ENCODE measurements at places on chromosomes 1 and 21.

DNA sequence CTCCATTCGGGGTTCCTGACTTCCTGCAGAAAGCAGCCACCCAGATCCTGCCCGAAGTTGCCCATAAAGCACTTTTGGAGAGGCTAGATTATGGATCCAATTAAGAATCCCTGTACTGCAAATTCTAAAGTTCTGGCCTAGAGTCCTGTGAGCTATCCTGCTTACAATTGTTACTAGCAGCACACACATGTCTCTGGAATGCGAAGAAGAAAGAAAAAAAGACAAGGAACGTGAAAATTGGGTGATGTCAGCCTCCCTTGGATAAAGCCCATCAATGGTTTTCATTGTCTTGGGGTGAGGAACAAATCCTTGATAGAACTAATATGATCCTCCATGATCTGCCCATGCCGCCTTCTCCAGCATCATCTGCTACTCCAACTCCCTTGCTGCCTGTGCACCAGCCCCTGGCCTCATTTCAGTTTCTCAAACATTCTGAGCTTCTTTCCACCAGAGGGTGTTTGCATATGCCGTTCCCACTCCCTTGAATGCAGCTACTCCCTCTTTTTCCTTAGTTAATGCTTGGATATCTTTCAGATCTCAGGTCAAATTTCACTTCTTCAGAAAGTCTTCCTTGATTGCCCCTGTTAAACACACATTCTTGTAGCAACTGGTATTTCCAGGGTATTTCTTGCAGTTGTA, 94.0 kb downstream of the ST6GALNAC5 start:
- no peak for DNase-seq

DNA sequence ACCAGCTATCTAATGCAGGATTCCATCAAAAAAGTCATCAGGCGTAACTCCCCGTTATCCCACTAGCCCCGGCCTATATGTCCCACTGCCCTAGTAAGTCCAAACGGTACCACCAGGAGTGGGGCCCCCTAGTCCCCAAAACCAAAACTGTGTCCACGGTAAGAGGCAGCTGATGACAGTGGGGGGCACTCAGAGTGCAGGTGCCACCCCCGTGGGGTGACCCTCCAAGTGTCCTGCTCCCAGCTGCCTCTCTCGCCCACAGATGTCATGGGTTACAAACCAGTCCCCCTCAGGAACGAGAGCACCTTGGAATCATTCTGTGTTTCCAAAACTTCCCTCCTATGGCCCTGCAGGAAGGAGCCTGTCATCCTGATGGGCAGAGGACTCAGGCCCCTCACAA, 10.9 kb upstream of the AURKAIP1 start:
- no peak for DNase-seq

GRCh38 chr1:212721388-212722247, 22.0 kb upstream of the BATF3 start:
- no peak for DNase-seq

DNA sequence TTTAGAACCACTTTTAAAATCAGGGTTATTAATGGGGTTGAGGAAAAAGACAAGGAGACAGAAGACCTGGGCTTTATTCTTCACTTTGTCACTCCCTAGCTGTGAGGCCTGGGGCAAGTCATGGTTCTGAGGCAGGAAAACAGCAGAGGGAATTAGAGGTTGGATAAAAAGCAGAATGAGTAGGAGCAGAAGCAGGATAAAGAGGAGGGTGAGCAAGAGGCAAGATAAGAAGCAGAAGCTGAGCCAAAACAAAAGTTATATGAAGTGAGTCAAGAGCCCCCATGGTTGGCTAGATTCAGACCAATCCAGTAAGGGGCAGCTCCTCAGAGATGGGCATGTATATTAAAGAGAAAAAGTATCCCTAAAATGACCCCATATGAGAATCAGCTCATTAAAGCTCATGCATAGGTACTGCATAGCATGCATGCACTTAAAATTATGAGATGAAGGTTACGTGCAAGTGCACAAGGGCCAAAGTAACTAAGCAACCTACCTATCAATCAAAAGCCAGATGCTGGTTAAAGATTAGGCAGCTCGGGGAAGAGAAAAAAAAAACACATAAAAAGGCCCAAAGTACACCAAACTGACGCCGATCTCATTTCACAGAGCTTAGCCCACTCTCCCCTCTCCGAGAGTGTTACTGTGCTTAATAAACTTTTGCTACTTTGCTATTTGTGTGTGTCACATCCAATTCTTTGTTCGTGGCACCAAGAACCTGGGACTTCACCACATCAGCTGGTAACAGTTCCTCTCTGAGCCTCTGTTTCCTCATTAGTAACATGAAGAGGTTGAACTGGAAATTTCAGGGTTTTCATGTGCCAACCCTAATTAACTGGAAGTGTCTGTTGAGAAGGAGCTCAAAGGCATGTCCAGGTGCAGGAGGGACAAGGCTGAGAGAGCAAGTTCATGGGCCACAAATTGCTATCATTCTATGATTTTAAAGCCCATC, 2.2 kb downstream of the AVPR1B start:
- no peak for DNase-seq

DNA sequence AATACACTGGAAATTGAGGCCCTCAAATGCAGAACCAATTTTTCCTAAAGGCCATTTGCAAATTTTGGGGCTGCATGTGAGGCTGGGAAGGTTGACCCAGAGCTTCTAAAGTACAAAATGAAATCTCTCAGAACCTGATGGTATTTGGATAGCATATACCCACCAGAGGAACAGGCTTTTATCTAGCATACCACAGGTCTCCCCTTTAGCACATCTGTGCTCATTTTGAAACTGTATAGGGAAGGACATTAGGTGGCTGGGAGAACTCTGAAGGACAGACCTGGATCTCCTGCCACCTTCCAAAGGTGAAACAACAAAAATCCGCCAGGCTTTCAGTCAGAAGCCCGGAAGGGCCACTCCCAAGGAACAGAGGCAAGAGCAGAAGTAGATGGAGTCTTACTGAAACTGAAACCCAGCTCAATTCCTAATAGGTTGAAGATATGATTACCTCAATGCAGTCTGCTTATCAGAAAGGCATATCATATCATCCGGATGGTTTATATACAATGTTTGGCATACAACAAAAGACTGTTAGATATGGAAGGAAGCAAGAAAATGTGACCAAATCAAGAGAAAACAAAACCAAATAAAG, 11.6 kb downstream of the CD55 start:
- no peak for DNase-seq

DNA sequence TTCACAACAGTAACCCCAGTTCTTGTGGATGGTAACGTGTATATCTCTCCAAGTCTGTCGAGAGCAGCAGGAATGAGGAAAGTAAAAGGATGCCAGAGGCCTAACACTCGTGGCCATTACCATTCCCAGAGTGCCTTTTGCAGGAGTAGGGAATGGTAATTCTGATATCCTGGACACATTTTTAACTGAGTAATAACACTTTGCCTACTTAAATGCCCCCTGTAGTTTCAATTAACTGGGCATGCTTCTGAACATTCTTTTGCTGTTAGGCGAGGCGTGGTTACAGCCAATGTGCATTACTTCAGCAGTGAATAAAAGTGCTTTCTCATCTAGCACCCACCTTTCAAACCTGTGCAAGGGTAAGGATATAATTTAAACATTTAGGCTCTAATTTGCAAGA, 258.5 kb upstream of the ADGRL2 start:
- DNase-seq = no peak

All from NK-92 treated with Interleukin-12 subunit alpha and Interleukin-12 subunit beta, amount 100 ng/mL, for 24 hours (cell line).